ENCODE measurements at places on chromosomes 11 and 22. TPM values are rescaled to one million over a fixed set of nuclear protein-coding genes. Genes with fewer than 3 reads are reported as not detected.
A peak's percentile ranks its signal among the peaks of the same experiment; 100 is the strongest.

DNA sequence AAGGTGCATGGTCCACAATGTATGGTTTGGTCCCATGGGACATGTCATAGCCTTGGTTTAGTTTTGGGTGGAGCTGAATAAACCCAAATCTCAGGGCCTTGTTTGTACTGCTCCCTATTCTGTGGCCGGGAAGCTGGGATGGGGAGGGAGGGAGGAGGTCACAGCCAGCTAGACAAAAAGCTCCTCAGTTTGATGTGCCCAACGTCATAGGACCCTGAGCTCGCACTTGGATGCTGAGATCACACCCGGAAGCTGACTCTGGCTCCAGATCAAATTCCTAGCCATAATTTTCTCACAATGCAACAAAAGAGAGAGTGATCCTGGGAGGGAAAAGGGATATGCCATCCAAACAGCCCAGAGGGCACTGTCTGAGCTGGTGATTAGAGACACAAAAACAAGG, 1.5 kb downstream of the HSPB2 start:
- no peak for DNase-seq

DNA sequence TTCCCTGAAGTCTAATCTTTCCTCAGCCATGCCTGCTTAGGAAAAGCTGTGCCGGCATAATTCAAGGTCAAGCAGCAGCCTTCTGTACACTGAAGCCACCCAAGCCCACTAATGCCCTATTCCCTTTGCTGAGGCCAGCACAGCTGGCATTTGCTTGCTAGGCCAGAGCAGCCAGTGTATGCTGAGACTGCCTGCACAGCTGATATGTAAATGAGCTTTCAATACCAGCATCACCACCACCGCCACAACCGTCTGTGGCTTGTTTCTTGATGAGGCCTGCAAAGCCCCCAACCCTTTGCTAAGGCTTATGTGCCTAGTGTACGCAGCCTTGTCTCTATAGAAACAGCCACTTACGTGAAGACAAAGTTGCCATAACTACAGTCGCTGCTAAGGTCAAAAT, 56.3 kb upstream of the TNRC6B start:
- DNase-seq, result no peak

- DNase-seq, result peak; percentile 55
These were observed 642 bp upstream of the PIK3C2A start for GRCh38 chr11:17208257-17208999.

DNA sequence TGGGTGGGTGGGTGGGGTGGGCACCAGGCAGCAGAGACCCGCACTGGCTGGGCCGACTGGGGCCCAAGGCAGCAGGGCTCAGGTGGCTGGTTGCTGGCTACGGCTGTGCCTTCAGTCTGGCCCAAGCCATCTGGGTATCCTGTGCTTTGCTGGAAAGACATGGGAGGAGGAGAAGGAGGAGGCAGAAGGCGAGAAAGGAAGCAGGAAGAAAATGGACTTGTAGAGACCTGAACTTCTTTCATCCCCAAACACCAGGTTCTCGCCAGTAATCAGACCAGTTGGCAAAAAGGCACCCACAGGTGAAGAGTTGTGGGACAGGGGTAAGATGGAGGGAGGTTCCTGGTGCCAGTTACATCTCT, 78.8 kb downstream of the IGLL1 start:
- no peak for DNase-seq

Gene LARGE2
- not detected for total RNA-seq

Gene NPTXR
- total RNA-seq, result 3.7 TPM

DNA sequence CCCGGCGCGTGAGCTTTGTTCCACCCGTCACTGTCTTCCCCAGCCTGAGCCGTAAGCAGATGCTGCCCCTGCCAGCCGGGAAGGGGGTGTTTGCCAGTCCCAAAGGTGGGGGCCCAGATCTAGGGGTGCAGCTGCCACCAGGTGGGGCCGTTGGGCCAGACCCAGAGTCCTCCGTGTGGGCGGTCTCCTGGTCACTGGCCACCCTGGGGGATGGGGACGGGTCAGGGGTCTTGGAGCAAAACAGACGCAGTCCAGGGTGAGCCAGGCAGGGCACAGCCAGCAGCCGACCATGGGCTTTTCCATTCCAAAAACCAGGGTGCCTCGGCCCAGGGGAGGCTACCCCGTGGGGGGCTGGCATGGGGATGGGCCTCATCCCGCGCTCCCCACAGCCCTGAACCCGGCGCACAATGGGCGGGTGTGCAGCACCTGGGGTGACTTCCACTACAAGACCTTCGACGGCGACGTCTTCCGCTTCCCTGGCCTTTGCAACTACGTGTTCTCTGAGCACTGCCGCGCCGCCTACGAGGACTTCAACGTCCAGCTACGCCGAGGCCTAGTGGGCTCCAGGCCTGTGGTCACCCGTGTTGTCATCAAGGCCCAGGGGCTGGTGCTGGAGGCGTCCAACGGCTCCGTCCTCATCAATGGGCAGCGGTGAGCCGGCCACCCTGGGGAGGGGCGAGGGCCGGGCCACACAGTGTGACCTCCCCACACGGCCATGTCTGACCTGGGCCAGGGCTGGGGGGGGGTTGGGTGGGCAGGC, 3.5 kb downstream of the MUC5B start:
- DNase-seq, result no peak

GRCh38 chr11:57514538-57515331, 767 bp downstream of the SLC43A1 start:
- DNase-seq, result no peak

Gene OSBP2
- total RNA-seq, result 15.4 TPM

Gene FOLH1
- total RNA-seq, result 10.9 TPM

GRCh38 chr11:72352859-72353551, 81.3 kb downstream of the CLPB start:
- DNase-seq, result no peak

All from glomerular endothelial cell (primary cell).